Kidney epithelial cell (primary cell): ENCODE measurements at places on chromosomes 5 and 9. TPM values are rescaled to one million over a fixed set of nuclear protein-coding genes. Genes with fewer than 3 reads are reported as not detected.

DNA sequence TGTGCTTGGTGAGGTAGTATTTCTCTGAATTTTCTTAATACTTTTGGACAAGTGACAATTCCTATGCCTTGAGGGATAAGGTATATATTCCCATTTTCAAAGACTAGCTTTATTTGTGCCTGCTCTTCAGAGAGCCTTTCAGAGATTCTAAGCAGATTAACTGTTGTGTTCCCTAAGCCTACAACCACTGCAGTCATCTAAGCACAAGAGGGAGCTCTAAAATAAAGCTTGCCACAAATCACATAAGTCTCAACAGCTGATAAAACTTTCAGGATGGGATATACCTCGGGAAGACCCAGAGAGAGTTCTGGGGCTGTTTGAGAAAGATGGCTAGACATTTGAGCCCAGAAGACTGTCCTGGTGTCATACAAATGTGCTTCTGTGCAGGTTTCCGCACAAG is 157.3 kb downstream of the CYLC2 start:
- no peak for DNase-seq

DNA sequence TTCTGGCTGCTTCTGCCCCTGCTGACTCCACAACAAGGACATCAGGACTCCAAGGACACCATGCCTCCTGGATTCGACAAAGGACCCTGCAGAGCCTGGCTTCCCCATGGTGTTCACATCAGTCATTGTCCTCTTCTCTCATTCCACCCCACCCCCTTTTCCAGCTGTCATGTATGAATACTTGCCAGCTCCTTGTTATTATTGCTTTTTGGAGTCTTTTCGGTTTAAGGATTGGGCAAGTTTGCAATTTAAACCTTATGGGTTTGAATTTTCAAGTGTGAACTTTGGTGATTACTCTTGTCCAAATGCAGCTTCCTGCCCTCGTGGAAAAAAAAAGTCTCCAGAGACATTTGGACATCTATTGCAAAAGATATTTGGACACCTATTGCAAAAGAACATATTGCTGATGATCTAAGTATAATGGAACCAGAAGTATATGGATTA is 14.2 kb upstream of the LVRN start:
- DNase-seq: no peak

DNA sequence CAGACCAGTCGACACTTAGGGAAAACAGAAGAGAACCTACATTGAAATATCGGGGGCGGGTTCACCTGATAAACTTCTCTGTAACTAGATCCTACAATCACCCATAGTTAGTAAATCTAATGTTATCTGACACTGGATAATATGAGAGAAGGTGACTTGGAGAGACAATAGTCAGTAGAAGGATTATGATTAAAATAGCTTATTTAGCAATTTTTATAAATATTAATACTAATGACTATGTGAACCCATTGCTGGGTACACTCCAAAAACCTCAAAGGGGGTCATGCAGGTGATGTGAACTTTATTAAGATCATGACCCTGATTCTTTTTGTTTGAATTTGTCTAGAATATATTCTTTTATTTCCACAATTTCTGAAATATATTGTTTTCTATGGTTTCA is 164.1 kb upstream of the CCNH start:
- no peak for DNase-seq

The NDUFB6 gene
- total RNA-seq: 37.1 and 45.1 TPM in 2 replicates

The GNA14 gene
- total RNA-seq: 0.63 and 1.1 TPM in 2 replicates

The FOXD4L6 gene
- total RNA-seq: not detected in 2 replicates
